ENCODE measurements at places on chromosomes 4 and X.

DNA sequence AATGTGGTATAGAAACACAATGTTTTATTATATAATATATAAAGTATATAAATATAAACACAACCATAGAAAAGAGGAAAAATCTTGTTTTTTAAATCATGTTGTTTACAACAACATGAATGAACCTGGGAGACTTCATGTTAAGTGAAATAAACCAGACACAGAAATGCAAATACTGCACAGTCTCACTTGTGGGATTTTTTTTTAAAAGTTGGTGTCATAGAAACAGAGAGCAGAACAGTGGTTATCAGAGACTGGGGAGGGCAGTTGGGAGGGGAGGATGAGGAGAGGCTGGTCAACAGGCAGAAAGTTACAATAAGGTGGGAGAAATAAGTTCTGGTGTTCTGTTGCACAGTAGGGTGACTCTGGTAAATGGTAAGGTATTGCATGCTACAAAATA lies 57.1 kb downstream of the FREM3 start:
- no peak for DNase-seq

DNA sequence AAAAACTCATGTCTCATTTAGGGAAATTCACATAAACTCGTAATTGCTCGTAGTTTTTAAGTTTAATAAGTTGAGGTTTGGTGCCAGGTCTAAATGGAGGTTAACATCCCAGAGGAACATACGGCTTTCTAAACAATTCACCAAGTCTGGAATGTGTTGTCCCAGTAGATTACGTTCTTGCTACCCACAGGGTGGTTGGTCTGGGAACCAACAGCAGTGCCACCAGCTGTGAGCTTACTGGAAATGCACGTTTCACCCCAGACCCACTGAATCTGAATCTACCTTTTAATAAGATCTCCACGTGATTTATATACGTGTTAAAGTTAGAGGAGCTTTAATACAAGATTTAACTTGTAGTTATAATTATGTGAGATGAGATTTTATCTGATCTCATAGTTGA lies 134.3 kb downstream of the BMPR1B start:
- no peak for DNase-seq

GRCh38 chr4:92657695-92658094 lies 353.9 kb downstream of the GRID2 start:
- no peak for DNase-seq

DNA sequence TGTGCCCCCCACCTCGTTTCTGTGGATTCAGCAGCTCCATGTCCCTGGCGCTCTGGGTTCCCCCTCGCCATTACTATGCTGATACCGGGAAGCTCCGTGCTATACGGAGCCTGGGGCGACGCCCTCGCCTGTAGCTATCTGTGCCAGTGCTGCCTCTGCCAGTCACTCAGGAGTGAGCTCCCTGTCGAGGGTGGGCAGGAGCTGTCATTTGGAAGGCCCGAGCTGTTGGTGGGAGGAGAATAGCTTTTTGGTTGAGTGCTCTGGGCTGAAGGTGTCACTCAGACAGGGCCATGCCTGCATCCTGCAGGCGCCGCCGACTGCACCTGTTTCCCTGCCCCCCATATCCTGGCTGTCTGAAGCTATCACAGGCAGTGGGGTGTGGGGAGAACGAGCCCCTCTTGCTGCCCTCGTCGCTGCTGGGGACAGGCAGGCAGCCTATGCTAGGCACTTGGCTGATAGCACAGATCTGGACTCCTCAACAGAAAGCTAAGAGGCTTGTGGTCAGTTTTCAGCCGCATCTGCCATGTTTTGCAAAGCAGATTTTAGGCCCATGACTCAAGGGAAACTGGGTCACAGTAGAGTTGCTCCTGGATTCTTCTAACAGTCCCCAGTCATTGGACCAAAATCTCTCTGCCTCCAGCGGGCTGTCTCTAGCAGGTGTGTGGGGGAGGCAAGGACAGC lies 31.8 kb downstream of the CPLX1 start:
- DNase-seq, result no peak

- no peak for DNase-seq
Observed at GRCh38 chr4:168859888-168860694, 150.0 kb downstream of the CBR4 start.

DNA sequence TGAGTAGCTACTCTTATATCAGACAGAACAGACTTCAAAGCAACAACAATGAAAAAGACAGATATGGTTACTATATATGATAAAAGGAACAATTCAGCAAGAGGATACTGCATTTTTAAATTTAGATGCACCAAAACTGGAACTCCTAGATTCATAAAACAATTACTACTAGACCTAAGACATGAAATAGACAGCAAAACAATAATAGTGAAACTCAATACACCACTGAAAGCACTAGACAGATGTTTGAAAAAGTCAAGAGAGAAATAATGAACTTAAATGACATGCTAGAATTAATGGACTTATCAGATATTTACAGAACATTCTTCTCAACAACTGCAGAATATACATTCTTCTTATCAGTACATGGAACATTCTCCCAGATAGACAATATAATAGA lies 99.5 kb upstream of the ITM2A start:
- DNase-seq, result no peak

DNA sequence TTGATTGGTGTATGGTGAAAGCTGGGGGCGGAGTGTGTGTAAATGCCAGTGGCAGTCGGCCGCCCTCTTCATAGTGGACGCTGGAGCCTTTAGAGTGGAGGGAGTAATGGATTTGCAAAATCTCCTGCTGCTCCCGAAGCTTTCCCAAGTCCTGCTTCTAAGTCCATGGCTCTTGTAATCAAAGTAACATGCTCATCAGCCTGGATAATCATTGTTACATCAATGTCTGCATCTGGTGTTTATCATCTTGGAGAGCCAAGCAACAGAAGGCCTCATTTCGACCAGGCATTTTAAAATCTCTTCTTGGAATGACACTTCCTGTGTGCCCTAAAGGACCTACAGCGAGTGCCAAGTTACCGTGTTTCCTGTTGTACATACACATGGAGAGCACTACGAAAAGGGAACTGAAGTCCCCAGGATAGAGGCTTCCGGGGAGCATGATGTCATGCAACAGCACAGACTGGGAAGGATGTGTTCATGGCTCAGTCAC lies 32.2 kb downstream of the UNC5C start:
- no peak for DNase-seq

DNA sequence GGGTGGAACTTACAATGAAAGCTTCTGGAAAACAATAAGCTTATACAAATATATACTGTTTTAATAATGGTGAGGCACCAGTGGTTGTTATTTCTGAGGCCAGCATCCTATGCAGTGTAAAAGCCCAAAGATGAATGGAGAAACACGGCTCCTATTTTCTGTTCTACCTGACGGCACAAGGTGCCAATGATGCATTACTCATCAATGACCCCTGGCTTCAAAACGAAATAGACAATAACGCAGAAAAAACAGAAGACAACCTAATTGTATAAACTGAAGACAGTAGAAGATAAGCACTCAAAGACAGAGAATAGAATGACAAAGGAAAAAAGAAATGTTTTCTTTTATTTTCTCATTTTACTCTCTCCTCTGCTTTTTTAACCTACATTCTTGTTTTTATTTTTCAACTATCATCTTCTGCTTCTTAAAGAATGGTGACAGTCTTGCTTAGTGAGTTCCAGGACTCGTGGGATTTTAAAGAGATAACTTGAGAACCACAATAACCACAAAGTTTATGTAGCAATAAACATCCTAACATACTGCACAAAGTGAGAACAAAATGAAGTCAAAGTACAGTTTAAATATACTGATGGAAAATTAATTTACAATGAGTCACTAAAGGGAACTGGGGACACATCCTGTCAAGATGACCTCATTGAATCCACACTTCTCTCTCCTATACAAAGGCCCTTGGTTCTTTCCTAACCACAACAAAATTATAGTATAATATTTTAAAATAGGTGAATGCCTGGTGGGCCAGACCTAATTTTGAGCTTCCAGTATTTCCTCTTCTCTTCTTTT lies 169.8 kb downstream of the BTC start:
- DNase-seq, result no peak

DNA sequence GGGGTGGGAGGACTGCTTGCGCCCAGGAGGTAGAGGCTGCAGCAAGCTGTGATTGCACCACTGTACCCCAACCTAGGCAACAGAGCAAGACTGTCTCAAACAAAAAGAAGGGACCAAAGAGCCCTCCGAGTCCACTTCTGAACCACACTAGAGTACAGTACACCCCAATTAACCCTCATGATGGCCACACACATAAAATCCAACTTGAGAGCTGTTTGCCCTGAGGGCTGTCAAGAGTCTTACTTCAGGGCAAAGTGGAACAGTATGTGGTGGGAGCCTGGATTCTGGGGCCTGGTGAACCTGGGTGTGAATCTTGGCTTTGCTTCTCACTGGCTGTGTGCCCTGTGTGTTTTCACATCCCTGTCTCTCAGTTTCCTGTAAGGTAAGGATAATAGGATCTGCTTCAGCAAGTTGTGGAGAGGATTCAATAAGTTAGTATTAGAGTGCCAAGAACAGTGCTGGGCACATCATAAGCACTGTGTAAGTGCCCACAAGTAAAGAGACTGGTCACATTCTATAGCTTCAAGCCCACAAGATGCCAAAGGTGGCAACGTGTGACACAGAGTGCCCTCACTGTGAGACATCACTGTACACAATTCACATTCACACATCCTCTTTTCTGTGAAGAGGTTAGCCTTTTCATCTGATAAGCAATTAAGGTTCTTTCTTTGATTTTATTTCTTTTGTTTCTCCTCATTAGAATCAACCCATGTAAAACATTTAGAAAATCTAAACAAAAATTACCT lies 52.1 kb downstream of the LEF1 start:
- no peak for DNase-seq

GRCh38 chr4:121375262-121375661 lies 5.6 kb downstream of the QRFPR start:
- no peak for DNase-seq

- DNase-seq, result no peak
Observed at GRCh38 chr4:26713563-26714151, 129.8 kb downstream of the TBC1D19 start.

- no peak for DNase-seq
Observed at GRCh38 chr4:113869743-113870375, 108.3 kb upstream of the CAMK2D start.

GRCh38 chr4:95644417-95644816 lies 95.6 kb upstream of the UNC5C start:
- no peak for DNase-seq

DNA sequence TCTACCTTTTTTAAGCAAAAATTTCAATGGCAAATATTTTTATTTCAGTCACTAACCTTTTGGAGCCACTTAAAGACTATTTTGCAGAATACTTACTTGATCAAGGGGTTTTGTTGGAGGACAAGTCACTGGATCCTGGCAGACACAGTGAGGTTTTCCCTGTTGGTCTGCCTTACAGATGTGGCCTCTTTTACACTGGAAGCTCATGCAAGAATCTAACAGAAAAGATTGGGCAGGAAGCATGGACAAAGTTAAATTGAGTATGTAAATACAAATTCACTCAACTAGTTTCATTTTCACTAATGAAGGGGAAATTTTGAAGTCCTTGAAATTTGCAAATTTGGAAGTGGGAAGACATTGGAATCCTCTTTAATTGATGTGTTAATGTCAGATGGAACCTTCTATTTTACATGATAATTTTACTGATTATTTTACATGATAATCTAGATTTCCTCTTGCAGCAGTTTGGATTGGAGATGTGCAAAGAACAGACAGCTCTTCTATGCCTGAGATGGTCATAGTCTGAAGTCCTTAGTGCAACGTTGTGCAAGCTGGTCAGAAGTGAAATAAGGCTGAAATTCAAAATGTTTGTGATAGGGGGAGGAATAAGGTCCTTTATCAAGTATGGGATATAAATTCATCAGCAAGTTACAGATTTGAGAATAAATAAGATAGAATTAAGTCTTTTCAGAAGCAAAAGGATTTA lies 38.4 kb downstream of the SPARCL1 start:
- DNase-seq, result no peak

- no peak for DNase-seq
Observed at GRCh38 chr4:177785000-177785399, 342.8 kb upstream of the AGA start.

DNA sequence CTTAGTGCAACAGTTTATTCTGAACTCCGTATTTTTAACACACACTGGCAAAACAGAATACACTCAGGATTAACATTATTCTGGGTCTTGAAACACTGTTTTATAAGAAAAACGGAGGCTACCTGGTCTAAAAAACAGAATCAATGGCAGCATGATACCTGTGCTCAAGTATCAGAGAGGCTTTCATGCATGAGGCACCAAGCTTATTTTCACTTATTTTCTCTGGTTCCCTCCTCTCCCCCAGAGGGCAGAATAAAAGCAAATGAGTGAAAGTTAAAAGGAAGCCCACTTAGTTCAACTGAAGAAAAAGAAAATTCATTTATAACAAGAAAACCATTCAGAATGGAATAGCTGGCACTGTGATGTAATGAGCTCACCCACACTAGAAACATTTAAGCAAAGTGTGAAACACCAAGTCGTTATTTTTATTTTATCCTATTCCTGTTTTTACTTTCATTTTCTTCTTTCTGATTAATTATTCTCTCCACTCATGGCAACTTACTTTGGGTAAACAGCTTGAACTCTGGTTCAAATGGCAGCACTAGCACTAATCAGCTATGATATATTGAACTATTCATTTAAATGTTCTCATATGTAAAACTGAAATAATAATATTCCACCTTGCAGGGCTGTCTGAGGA lies 211.8 kb downstream of the PPP3CA start:
- no peak for DNase-seq

DNA sequence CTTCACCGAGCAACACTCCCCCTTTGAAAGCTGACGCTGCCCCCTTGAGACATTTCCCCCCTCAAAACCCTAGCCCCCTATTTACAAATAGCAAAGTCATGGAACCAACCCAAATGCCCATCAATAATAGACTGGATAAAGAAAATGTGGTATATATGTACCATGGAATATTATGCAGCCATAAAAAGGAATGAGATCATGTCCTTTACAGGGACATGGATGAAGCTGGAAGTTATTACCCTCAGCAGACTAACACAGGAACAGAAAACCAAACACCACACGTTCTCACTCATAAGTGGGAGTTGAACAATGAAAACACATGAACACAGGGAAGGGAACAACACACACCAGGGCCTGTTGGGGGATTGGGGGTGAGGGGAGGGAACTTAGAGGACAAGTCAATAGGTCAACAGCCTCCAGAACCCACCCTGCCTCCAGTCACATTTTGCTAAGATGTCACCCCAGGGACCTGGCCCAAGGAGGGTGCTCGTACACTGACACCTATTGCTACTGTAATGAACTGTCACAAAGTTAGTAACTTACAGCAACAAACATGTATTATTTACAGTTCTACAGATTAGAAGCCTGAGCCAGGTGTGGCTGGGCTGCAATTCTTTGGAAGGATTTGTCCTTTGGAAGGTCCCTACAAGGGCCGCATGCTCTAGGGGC lies 20.6 kb downstream of the SCD5 start:
- DNase-seq, result no peak

DNA sequence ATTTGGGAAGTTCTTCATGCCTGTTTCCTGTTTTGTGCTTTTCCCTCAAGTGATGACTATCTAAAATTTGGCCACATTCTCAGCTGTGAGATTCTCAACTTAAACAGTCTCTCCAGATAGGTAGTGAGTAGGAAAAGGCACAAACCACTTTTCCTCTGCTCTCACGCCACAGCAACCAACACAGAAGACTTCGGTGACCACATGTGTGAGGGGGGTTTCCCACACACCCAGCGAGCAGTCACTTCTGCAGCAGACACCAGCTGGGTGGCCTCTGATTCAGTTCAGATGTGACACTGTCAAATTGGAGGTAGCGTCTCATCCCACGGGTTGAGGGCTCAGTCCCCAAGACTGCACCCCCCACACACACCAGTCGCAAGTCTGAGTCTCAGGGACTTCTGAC lies 25.1 kb upstream of the CLDN34 start:
- no peak for DNase-seq

All from NCI-H774 (cell line).